ENCODE measurements at places on chromosomes 3 and 15. TPM values are rescaled to one million over a fixed set of nuclear protein-coding genes. Genes with fewer than 3 reads are reported as not detected.

DNA sequence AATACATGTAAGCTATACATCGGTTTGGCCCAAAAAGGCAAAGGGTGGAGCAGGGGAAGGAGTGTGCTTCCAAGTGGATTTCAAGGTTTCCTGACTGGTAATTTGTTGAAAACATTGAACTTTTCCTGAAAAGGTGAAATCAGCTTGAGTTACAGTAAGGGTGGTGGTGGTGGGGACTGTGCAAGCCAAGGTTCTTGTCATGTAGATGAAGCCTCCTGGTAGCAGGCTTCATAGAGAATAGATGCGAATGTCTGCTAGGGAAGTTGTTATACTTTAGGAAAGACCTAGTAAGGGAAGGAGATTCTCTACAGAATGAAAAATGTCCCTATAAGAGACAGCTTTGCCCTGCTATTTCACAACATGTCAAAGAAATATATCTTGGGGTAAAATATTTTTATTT, 528.2 kb upstream of the CBLB start:
- DNase-seq = no peak

- DNase-seq = no peak
Measured at GRCh38 chr15:58523634-58524033, 91.8 kb downstream of the LIPC start.

DNA sequence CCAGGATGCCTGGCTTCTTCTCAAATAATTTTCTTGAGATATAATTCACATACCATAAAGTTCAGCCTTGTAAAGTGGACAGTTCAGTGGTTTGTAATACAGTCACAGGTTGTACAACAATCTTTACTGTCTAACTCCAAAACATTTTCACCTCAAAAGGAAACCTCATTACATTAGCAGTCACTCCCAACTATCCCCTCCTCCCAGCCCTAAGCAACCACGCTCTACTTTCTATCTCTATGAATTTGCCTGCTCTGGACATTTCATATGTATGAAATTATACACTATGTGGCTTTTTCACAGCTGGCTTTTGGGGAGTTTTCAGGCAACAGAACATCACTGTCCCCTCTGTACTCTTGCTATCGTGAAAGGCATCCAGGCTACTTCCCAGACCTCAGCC, 17.5 kb downstream of the TGM5 start:
- no peak for DNase-seq

- no peak for DNase-seq
Measured at GRCh38 chr3:105829229-105829628, 39.6 kb downstream of the CBLB start.

- no peak for DNase-seq
Measured at GRCh38 chr3:146543461-146544001, 876 bp downstream of the PLSCR1 start.

- DNase-seq = no peak
Measured at GRCh38 chr3:112873632-112874031, 27.0 kb upstream of the CD200R1L start.

- no peak for DNase-seq
Measured at GRCh38 chr15:101307048-101307896, 12.2 kb upstream of the SNRPA1 start.

DNA sequence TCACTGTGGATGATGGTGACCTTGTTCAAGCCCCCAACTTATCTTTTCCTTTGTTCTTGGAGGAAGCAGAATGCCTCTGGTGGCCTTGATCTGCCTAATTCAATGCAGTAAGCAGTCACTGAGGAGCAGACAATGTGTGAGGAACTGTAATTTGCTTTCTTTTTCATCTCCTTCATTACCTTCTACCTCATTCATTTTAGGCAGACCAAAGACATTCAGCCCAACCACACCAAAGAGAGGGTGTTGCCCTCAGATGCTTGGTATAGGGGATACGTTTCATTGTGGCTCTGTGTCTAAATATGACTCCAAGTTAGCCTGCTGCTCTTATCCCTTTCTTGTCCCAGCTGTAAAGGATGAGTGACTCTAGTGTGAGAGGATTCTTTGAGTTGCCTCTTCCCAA, 15.3 kb downstream of the EXOSC7 start:
- DNase-seq = no peak

DNA sequence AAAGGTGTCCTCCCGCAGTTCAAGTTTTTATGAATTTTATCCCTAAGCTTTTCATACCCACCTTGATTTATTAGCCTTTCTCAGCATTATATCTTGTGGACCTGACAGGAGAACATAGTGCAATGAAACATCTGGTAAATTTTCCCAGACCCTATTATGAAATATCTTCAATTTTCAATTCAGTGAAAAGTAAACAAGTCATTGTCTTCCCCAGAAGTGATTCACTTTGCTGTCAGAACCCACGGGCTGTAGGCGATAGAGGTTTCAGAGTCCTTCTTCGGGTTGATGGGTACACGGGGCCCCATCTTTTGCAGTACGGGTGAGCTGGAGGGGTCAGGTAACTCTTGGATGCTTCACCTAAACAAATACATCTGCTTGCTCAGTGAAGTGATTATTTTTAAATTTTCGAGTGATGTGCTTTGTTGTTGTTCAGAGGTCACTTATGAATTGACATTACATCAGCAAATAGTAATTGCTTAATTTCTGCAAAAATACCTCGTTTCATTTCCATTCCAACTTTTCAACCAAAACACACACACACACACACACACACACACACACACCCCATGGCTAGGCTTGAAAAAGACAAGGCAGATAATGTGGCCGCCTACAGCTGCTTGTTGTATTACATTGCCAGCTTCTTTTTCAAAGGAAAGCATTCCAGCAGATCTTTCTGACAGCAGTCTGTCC, 102.9 kb downstream of the SEMA6D start:
- no peak for DNase-seq

- DNase-seq = no peak
Measured at GRCh38 chr3:179651687-179652446, 973 bp upstream of the USP13 start.

- DNase-seq = no peak
Measured at GRCh38 chr3:138960417-138960852, 13.4 kb downstream of the FOXL2NB start.

DNA sequence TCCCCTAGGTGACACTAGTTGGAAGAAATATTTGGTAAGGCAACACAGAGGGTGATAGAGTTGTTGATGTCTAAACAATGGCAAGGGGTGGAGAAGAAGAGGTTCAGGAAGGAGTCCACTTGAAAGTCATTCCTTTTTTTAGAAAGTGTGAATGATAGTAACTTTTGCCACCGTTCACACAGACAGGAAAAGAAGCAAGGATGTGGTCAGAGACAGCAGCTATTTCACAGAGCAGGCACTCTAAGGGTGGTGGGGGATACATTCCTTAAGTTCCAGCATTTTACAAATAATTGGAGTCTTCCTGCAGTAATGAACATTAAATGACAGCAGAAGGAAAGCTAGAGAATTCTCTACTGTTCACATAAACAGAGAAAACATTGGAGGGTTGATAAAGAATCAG, 75.4 kb upstream of the ZNF385D start:
- no peak for DNase-seq

DNA sequence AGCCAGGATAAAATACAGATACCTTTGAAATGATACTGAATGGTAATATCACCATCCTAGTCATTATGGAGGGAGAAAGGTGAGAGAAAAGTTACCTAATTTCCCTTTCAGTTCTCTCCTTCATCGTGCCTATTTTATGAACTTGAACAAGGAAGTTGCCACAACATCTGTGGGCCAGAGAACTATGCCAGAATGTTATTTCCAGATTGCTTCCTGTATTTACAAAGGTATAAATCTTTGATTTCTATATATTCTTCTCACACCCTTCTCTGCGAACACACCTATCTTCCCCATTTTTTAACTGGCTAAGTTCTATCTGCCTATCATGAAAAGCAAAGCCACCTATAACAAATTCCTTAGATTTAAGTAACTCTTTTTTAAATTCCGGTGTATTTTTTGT, 163.6 kb upstream of the GRM7 start:
- no peak for DNase-seq

DNA sequence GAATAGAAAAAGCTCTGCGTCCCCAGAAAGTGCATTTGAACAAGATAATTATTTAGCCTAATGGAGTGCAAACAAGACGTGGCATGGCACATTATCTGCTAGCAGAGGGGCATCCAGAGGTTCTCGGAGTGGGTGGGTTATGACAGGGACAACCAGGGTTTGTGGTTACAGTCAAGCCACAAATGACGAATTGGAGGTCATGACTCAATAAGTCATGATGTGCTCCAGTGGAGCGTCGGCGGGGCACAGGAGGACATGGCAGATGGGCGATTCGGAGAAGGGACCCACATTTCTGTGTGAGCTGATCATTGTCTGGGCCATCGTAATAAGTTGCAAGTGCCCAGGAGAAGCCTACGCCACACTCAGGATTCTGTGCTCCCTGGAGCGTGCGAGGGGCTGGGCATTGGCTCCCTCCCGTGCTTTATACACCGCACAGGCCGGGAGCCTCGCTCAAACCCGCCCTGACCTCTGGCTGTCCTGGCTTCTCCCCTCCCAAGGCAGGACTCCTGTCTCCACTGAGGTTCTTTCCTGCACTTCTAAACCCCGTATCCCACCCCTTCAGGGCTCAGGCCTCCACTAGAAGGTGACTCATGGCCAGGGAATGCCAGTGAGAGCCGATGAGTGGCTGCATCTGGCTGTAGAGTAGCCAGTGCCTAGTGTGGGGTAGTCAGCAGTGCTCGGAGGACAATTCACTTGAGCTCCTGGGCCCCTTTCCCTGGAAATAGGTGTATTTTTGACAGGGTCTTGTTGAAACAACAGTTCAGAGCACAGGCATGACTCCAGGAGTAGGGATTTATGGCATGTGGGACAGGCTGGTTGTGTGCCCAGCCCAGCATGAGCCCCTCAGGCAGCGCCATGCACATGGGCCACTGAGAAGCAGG, 67.4 kb downstream of the GRIP2 start:
- no peak for DNase-seq

DNA sequence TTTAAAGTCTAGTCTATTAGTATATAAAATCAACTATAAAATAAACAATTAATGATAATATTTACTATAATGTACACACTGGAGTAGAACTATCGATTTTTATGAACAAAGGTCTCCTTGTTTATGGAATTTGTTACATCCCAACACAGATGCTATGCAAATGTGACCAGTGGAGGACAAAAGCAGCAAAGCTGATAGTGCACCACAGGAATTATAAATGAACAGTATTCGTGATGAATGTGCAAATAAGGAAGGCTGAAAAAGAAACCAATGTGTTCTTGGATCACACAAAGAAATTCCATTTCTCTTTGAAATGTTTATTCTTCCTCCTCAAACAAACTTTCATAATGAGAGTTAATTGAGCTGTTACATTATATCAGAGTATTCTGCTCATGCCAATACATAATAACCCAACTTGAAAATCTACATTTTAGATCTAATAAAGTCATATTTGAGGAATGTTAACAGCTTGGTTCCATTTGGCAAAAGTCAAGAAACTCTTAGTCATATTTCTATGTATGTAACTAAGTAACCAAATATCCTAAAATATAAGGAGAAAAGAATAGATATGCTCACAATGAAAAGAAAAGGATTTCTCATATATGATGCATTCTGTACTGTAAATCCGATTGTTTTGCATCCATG, 79.3 kb downstream of the NEK10 start:
- no peak for DNase-seq

The LRRIQ4 gene
- polyA plus RNA-seq = not detected

The DGKG gene
- polyA plus RNA-seq = not detected

The KBTBD12 gene
- polyA plus RNA-seq = not detected

The CPLX3 gene
- not detected for polyA plus RNA-seq

The PLCH1 gene
- polyA plus RNA-seq = not detected

The GNAT1 gene
- polyA plus RNA-seq = not detected
